Stimulated activated CD8-positive, alpha-beta memory T cell treated with anti-CD3 and anti-CD28 coated beads, Interleukin-15, amount 100 ng/mL, for 1 hour (primary cell): ENCODE measurements at places on chromosomes 3 and 15.

- DNase-seq = no peak
Observed at GRCh38 chr15:72034859-72035650, 82.9 kb downstream of the MYO9A start.

- DNase-seq = no peak
Observed at GRCh38 chr3:114809668-114810413, 337.2 kb downstream of the ZBTB20 start.

DNA sequence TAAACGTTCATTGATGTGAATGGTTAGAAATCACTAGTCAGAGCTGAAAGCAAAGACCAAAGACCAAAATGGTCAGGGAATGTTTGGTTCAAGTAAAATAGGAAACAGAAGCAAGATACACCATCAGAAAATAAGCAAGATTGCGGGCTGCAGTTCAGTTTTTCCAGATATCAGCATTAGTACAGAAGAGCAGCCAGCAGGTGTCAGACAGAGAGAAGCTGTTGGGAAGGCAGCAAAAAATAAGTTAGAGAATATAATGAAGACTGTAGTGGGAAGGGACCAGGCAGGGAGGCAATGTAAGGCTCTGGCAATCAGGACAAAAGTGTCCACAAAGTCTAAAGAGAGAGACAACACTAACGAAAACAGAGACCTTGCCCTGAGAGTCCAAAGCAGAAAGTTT, 639.4 kb upstream of the NAALADL2 start:
- DNase-seq = no peak

DNA sequence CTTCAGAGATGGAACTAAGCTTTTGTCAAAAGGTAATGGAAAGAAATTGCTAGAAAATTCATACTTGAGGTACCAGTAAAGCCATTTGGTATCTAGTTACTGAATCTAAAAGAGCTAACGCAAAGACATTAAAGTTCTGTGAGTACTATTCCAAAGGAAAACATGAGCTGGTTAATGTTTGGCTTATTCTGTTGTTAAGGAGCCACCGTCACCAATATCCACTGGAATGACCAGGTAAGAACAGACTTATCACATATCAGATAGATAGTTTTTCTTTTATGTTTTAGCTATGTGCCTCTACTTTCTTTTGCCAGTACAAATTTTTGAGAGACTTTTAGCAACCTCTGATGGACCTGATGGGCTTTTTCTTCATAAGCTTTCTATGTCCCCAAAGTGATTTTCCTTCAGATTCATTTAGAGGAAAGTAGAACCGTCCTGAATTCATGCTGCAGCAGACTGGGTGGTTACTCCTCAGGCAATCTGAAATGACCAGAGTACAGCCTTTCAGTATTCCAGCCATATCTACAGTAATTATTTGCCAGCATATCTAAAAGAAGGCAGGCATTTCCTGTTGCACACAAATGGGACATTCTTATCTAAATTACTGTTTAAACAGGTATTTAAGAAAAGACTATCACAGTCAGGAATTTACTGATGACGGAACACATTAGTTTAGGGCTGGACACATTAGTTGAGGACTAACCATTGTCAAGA, 274.1 kb downstream of the MECOM start:
- DNase-seq = no peak

GRCh38 chr3:90032980-90033641, 925.7 kb downstream of the EPHA3 start:
- no peak for DNase-seq

- DNase-seq = no peak
Observed at GRCh38 chr3:175749981-175750380, 890.8 kb downstream of the NAALADL2 start.

DNA sequence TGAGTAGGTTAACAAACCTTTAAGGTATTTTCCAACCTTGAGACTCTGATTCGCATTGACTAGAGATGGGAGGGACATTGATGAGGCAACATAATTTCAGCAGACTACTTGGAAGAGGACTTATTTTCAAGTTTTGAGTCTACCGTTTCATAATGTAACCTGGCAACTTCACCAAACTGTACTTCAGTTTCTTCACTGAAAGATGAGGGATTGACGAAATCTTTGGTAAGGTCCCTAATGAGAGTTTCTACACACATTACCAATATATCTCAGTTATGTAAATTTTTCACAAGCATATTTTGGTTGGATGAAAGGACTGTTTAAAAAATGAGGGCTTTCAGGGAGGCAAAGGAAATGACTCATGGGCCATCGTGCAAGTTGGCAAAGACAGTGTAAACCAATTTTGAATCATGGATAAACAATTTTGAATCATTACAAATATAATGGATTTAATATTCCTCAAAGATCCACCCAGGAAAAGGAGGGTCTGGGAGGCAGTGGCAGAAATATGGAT, 28.7 kb upstream of the SEMA6D start:
- DNase-seq = no peak

GRCh38 chr15:40343512-40343911, 2.8 kb upstream of the CCDC9B start:
- DNase-seq = no peak

GRCh38 chr3:148075771-148076716, 621.7 kb upstream of the AGTR1 start:
- DNase-seq = no peak

GRCh38 chr3:14555835-14556234, 15.7 kb upstream of the GRIP2 start:
- DNase-seq = no peak

- DNase-seq = no peak
Observed at GRCh38 chr15:25905140-25905539, 42.0 kb upstream of the ATP10A start.

DNA sequence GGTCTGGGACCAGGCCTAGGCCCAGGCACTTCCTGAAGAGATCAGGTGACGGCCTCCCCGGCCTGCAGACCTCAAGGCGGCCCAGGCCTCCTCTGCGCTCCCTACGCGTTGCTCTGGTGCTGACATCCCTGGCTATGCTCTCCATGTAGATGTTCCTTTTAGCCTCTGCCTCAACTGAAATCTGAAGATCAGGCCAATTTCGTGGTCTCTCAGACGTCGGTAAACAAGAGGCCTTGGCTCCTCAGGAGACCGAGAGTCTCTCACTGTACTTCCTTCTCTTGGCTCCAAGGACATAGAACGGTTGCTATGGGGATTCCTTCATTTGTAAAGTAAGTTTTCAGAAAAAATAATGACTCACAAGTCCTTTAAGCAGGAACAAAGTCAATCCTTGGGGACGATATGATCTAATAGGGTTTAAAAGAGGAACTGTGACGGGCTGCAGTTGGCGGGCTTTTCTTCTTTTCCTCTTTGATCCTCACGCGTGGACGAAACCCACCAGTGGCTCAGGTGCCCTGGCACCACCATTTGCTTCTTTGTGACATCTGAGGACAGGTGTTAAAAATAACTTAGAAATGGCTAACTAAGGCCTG, 55.6 kb upstream of the CGNL1 start:
- no peak for DNase-seq

DNA sequence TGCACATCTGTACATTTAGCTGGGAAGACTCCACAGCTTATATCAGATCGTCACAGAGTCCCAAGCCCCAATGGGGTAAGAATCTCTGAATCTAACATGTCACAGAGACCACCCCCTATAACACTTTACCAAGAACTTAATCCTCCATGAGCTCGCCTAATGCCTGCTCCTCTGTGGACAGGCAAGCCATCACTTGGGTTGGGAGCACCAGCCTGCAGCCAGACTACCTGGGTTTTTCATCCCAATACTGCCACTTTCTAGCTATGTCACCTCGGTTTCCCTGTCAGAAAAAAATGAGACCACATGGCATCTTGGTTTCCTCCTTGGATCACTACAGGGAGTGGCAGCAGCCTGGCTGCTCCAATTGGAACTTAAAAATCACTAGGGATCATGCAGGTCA, 277.9 kb upstream of the TLE3 start:
- no peak for DNase-seq

DNA sequence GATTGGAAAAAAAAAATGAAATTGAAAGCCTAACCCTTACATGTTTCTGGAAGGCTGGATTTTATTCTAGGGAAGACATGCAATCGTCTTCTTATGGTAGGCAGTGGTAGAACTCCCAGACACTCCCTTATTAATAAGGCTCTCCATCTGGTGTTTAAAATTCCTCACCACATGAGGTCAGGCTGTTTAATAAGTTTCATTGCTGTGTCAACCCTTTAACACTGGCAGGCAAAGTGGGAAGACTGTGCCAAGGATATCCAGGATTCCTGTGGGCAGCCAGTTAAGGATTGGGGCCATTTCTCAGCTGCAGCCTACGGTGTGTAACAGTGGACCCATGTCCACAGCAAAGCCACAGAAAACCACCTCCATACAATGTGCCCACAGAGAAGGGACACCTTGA, 225.5 kb upstream of the CHRM5 start:
- no peak for DNase-seq

- no peak for DNase-seq
Observed at GRCh38 chr15:47506329-47507100, 210.8 kb upstream of the SEMA6D start.

- no peak for DNase-seq
Observed at GRCh38 chr3:55516392-55517030, 29.4 kb upstream of the WNT5A start.

GRCh38 chr3:123499322-123499721, 50.4 kb upstream of the ADCY5 start:
- DNase-seq = no peak

DNA sequence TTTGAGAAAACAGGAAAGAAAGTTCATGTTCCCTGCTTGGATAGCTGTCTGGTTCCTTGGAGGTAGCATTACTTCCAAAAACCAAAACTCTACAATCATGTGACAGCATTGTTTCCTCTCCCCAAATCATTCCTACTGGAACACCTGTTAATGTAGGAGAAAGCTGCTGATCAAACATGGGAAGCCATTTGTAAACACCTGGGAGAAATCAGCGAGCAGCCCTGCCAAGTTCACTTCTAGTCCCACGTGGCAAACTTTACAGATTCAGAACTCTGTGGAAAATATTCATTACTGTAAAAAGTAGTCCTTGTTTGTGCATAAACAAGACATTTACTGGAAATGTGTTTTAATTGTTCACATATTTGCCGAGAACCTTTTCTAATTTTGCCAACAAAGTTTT, 275.5 kb upstream of the AZI2 start:
- no peak for DNase-seq

GRCh38 chr3:139906418-139906817, 28.6 kb upstream of the CLSTN2 start:
- no peak for DNase-seq

- no peak for DNase-seq
Observed at GRCh38 chr3:193735850-193736249, 142.8 kb downstream of the OPA1 start.

DNA sequence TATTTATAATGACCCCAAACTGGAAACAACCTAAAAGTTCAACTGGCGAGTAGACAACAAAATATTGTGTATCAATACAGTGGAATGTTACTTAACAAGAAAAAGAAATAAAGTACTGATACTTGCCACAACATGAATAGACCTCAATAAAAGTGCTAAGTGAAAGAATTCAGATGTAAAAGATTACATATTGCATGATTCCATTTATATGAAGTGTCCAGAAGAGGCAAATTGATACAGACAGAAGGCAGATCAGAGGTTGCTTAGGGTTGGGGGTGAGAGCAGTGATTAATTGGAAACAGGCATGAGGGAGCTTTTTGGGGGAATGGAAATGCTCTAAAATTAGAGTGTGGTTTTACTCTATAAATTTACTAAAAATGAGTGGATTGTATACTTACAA, 183.3 kb downstream of the SATB1 start:
- DNase-seq = no peak

- no peak for DNase-seq
Observed at GRCh38 chr15:59042041-59042440, 54.6 kb downstream of the RNF111 start.

DNA sequence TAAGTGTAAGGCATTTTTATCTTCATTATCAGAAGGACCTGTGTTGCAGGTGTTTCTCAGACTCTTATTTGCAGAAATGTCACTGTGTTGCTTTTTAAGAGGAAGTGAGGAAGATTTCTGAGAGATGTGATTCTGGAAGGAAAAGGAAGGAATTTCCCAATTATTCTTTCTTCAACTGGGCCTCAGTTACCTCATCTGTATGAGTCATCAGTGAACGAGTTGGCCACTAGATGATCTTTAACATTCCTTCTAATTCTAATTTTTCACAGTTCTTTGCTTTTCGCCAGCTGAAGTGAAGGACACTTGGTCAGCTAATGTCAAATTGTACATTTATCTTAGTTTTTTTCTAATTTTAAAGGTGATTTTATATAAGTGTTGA, 28.9 kb downstream of the CLEC3B start:
- no peak for DNase-seq

DNA sequence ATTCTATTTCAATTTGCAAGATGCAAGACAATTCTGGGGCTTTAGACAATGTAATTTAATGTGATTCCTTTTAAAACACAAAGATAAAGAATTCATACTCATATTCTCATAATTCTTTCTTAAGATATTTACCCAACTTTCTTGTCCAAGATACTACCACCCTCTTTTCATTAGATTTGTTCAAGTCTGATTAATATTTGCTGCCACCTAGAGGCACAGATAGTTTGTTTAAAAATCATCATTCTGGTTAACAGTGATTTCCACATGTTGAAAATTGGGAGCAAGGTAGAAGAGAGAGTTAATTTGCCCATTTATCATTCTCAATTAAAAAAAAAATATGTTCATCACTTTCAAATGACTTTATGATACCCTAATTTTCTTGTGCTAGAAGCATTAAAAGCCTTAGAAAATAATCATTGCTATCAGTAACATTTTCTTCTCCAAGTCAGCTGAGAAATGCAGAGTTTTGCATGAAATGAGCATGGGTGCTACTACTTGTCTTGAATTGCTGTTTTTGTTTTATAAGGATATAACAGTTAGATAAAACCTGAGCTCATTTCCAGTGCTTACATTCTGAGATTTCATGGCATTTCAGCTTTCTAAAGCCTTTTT, 11.6 kb downstream of the TAMM41 start:
- DNase-seq = no peak

GRCh38 chr3:17259685-17260084, 374.9 kb downstream of the PLCL2 start:
- DNase-seq = no peak

DNA sequence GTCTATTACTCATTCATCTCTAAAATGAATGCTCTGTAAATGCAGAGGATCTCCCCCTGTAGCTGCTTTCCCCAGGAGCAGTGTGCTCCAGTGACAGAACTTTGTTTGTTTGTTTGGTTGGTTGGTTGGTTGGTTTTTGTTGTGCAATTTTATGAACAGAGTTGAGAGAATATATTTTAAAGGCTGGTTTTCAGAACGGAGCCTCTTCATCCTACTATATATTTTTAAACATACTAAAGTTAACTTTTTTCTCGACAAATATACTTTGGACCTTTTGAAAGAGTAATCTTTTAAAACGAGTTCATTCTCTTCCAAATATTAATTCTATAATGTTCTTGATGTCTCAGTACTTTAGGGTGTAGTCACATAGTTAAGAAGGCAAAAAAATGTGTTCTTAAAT, 20.2 kb downstream of the RYR3 start:
- no peak for DNase-seq

DNA sequence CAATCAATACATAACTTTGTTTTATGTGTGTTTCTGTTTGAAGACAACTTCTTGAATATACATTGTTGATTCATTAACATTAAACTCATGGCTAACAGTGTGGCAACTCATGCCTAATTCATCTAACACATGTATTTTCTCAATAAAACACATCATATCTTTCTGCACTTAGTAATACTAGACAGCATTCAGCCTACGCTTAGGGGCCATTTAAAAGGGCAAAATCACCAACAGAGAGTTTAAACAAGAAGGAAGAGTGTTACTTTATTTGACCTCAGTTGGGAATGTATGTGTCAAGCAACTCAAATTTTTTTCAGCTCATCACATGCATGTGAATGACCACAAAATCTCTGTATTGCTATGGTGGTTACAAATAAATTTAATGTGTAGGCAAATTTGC, 128.8 kb upstream of the AADACL2 start:
- no peak for DNase-seq
